ENCODE measurements at places on chromosomes 6 and 20.

DNA sequence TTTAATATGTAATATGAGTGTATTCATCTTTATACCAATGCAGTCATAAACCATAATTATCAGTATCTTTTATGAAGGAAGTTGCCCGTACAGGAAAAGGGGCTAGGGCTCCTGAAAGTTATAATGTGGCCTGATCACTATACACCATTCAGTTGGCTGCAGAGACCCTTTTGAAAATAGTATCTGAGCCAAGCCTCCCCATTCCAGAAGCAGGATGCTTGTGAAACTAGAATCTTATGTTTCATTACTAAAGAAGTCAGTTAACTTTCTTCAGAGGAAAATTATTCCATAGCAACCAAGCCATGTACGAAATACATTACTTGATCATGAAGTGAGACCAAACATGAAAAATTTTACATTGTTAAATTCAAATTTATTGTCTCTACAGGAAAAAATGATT lies 251.5 kb upstream of the TCF21 start:
- no peak for DNase-seq

- DNase-seq, result no peak
Measured at GRCh38 chr6:41996997-41997396, 53.3 kb upstream of the TAF8 start.

GRCh38 chr6:170347091-170347490 lies 40.5 kb downstream of the FAM120B start:
- no peak for DNase-seq

GRCh38 chr20:47031004-47031403 lies 136.4 kb downstream of the EYA2 start:
- no peak for DNase-seq

- DNase-seq, result no peak
Measured at GRCh38 chr6:111411978-111412566, 70.9 kb downstream of the REV3L start.

DNA sequence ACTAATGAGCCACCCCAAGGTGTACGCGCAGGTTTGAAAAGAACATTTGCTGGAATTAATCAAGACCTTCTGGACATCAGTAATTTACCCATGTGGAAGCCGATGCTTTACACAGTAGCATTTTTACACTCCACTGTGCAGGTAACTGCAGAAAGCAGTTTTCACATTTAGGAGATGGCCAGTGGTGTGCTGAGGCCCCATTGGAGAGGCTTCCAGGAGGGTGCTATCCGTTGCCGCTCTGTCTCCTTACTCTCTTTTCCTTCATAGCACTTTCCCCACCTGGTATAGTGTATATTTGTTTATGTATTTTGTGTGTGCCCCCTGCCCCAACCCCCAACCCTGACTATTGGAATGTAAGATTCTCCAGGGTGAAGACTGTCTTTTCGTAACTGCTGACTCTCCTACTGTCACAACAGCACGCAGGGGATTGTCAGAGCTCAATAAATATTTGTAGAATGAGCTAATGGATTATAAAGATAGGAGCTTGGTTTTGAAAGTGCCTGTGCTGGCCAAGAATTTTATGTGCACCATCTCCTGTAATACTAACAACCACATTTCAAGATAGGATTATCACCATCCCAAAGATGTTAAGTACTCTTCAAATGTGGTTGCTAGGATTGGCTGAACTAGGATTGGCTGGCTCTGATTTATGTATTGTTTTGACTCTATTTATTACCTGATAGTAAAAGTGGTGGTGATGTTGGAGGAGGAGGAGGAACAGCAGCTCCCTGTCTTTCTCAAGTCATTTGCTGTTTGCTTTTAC lies 74.0 kb upstream of the GLP1R start:
- DNase-seq, result no peak

- DNase-seq, result no peak
Measured at GRCh38 chr20:25629816-25630499, 6.1 kb upstream of the NANP start.

GRCh38 chr6:25637960-25638434 lies 14.0 kb upstream of the SCGN start:
- no peak for DNase-seq

- no peak for DNase-seq
Measured at GRCh38 chr20:13865791-13866351, 81.0 kb downstream of the NDUFAF5 start.

DNA sequence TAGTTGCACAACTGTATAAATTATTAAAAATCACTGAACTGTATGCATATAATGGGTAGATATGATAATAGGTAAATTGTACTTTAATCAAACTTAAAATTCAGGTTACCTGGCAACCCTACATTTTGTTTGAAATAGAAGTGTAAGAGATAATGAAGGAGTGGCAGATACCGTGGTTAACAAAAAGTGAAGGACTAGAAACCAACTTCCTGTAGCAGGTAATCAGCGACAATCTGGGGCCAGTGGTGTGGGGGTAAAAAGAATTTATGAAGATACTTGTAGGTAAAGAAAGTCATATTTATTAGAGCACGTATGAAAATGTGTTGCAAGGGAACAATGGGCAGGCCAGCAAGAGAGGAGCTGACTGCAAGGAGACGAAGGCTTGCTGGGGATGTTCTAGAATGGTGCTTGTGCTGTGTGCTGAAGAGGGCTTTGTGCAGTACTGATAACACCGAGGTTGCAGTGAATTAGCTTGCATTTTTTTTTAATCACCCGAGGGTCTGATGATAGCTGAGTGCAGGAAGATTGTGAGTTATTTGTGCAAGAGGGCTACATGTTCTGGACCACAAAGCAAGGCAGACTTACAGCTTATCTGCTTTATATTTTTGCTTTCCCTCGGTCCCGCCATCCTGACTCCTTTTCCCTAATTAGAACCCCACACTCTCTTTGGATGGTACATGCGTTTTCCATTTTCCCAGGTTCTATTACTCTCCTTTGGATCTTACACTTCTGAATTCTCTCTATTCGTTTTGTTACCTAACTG lies 4.6 kb upstream of the ENPP1 start:
- no peak for DNase-seq

- no peak for DNase-seq
Measured at GRCh38 chr6:11500008-11500407, 37.5 kb upstream of the TMEM170B start.

DNA sequence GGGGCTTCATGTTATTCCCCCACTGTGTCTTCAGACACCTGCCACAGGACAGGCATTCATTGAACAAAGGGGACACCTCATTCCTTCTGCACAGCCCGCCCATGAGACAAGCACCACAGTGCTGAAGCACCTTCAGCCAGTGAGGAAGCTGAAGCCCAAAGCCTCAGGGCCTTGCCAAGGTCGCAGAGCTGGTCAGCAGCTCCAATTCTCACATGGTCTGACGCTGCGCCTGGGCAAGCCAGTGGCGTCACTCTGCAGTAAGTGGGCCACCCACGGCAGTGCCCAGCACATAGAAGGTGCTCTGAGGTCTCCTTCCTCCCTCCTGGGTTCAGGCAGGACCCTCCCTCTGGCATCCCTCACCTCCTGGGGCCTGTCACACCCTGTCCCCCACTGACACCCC lies 43.2 kb downstream of the GRM4 start:
- no peak for DNase-seq

- no peak for DNase-seq
Measured at GRCh38 chr20:33169176-33169794, 1.3 kb downstream of the BPIFA2 start.

GRCh38 chr20:51340451-51340840 lies 202.1 kb downstream of the NFATC2 start:
- DNase-seq, result no peak

DNA sequence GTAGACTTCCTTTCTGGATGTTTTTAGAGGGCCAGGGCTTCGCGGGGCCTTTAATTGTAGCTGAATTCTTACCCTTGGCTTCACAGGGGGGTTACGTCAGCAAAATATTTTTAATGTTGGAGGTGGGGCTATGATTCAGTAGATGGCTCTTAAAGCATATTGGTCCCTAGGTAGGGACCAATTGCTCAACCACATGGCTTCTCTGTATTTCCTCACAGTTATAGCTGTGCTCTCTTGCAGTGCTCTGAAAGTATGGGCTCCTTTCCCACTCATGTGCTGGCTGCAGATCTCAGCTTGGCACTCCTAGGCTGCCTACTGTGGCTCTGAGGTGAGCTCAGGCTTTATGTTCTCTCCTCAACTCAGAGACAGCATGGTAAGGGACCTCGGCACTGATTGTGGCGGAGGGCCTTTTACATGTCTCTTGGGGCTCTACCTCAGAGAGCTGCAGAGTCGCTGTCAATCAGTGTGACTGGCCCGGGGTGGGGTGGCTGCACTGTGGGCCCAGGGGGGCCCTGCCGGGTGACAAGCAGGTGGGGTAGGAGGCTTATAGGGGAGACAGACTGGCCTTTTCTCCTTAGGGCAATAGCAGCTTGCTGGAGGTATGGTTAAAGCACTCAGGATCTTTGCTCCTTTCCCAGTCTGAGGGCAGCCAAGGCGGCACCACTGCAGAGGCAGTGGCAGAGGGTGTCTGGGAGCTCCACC lies 318.0 kb downstream of the DOK5 start:
- DNase-seq, result no peak
